Glomerular endothelial cell (primary cell): ENCODE measurements at places on chromosomes 5 and 9.

GRCh38 chr9:73081979-73082657 lies 69.5 kb upstream of the ANXA1 start:
- peak; percentile 74 for DNase-seq

GRCh38 chr9:131111186-131111853 lies 14.1 kb upstream of the NUP214 start:
- no peak for DNase-seq

DNA sequence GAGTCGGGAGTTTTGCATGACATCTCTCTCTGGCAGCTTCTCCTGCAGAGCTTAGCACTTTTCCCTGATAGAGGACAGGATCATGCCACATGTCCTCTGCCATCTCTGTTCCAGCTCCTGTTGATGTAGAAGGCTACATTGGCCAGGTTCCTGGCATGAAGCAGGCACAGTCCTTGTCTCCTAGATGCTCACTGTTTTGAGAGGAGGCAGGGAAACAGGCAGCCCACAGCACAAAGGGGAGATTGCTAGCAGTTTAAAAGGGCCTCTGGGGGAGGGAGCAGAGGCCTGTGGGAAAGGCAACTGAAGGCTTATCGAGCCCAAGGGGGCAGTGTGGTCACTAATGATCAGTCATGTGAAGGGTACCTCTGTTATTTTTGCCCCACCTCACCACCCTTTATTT lies 10.7 kb downstream of the ARHGAP26 start:
- DNase-seq = no peak

DNA sequence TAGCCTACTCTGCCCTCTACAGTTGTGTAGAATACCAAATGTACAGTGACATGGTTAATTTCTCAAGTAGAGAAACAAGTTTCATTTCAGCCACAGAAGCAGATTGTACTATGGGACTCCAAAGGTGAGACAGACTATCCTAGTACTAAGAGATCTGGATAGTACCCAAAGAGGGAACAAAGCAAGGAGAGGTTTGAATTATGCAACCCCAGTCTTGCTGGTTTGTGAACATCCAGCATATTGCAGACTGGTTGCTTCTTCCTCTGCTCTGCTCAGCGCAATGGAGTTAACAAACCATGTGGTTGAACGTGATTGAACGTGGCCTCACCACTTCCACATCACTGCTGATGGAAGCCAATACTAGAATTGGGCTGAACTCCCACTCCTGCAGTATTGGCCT lies 43.3 kb upstream of the ALDOB start:
- DNase-seq = no peak

DNA sequence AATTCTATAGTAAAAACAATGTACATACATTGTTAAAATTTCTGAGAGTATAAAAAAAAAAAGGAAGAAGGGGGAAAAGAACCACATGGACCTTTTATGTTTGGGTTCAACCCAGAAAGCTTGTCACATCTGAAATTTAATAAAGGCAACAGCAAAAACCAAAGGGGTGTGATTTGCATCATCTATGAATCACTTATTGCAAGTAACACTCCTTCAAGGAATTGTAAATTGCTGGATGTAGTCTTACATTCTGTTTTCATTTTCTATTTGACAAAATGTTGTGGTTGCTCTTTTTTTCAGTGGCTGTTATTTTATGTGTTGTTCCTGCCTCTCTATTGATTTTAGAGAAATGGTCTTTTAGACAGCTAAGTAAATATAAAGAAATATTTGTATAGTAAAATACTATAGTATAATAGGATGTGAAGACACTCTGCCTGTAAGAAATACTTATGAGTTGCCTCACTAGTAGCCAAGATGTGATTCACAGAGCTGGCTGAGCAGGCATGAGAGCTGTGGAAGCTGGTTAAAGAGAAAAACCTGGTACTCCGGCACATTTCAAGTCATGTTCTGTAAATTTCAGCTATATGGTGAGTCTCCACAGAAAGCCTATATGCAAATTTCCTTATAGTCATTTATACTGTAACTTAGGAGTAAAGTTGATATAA lies 131.1 kb upstream of the CNTLN start:
- no peak for DNase-seq

- no peak for DNase-seq
Measured at GRCh38 chr5:1216211-1216917, 8.8 kb upstream of the SLC6A18 start.

DNA sequence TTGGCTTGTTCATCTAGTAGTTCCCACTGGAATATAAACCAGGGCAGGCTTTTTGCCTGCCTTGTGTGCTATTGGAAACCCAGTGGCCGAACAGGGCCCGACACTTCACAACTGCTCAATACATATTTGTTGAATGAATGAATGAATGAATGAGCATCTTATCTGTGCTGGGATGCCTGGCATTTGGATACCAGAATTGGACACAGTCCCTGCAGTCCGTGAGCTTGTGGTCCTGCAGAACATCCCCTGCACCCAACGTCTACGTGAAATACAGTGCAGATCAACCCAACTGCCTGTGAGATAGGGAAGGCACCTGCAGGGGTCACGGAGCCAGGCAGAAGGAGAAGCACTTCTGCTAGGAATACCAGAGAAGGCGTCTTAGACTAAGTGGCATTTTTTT lies 30.0 kb upstream of the COL15A1 start:
- no peak for DNase-seq

GRCh38 chr9:135308821-135309762 lies 170.5 kb upstream of the PPP1R26 start:
- no peak for DNase-seq

- peak; percentile 25 for DNase-seq
Measured at GRCh38 chr5:18281947-18282581, 647.8 kb downstream of the TAF11L14 start.

DNA sequence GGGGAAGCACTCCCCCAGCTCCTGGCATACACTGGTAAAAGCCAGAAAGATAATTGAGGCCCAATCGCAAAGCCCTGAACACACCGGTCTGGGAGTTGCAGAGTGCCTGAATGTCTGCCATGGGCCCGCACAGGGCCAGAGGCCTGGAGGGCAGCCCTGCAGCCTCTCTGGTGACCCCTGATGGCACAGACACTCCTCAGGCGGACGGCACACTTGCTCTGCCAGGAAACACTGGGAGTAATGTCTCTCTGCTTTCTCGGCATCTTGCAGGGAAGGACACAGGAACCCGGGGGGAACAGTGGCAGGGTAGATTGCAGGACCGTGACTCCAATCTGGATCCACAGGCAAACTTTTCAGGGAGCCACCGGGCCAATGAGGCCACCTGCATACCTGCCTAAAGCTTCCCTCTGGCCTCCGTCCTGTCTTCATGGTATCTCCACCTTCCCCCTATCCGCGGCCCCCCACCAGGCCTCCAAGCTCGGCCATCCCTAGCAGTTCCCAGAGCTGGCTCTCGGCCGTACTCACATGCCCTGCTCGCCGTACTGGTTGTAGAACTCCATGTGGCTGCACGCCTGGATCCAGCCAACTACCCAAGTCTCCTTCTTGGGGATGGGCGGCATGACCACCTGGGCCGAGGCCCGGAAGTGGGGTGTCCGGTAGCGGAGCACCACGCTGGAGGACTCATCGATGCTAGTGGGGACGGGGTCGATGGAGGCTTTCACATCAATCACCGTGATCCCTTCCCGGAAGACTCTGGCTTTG lies 797 bp downstream of the FAM78A start:
- DNase-seq = no peak

DNA sequence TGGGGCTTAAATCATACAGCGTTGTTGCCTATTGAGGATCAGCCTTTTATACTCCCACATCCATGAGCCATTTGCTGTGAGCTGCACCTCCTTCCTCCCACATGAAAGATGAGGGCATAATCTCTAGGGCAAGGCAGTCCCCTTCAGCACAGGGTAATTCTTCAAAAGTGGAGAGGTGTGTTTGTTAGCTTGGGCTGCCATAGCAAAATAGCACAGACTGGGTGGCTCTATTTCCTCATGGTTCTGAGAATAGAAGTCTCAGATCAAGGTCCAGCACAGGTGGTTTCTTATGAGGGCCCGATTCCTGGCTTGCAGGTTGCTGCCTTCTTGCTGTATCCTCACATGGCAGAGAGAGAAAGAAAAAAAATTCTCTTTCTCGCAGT lies 121.8 kb upstream of the SLC12A2 start:
- no peak for DNase-seq

DNA sequence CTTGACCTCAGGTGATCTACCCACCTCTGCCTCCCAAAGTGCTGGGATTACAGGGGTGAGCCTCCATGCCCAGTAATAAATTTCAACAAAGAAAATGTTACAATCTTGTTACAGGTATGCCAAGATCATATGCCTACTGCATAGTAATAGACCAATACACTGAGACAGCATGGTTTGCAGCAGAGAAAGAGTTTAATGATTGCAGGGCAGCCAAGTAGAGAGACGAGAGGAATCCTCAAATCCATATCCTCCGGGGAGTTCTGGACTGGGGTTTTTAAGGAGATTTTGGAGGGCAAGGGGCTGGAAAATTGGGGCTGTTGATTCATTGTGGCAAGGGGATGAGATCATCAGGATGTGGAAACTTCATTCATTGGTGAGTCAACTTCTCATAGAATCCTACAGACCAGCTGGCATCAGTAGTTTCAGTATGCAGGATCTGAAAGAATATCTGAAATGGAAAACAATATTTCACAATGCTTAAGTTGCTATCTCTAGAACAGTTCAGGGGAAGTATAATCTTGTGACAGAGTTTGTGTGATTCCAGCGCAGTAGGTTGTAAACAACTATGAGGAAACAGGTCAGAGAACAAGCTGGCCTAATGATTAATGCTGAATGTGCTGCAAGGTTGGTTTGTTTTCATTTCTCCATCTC lies 14.8 kb upstream of the TUT7 start:
- DNase-seq = no peak

DNA sequence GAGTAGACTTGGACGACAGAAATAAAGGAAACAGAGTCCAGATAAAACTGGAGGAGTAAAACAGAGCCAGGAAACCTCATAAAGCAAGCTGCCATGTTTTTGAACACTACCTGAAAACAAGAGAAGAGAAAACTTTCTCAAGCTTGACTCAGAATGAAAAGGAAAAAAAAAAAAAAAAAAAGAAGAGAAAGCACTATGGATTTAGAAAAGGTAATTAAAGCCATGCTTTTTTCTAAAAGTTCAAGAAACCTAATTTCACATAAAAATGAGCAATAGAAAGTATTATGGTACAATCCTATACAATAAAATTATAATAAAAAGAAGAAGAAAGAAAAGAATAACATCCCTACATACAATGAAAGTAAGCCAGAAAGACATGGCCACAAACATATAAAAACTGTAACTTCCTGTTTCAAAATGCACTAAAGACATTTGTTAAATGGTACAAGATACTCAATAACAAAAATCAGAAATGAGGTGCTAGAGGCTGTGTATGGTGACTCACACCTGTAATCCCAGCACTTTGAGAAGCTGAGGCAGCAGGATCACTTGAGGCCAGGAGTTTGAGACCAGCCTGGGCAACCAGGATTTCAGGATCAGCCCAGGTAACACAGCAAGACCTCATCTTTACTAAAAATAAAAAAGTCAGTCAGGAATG lies 129.5 kb downstream of the SIL1 start:
- DNase-seq = no peak

GRCh38 chr5:138974227-138975063 lies 99.3 kb upstream of the LRRTM2 start:
- DNase-seq = peak; percentile 86

DNA sequence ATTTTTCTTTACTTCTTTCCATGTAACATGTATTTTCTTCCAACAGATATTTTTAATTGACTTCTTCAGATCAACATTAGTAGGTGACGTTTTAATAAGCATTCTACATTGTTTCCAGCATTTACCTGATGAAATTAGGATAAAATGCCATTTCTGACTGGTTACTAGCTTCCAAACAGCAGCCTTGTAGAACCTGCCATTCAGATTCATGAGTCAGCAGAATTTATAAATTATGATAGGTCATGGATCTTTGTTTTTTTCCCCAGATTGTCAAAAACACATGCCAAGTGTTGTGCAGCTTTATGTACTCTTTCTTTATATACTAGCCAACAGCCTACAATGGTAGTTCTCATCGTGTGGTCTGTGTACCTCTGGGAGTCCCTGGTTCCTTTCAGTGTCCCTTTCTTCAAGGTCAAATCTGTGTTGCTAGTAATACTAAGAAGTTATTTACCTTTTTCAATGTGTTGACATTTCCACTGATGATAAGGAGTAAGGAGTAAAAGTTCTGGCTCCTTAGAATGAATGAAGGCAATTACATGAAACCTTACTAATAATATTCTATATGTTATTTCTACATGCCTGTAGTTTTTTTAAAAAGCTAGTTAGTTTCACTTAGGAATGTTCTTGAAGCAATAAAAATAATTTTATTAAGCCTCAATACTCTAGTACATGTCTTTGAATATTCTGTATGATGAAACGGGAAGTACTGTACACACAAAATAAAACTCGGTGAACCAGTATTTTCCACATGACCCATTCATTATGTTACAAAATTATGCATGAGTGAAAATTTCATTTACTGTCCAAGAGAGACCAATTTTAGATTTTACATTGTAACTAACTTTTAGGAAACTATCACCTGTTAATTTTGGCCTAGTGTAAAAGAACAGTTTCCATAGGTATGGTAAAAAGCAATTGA lies 135.8 kb downstream of the ZCCHC7 start:
- no peak for DNase-seq

DNA sequence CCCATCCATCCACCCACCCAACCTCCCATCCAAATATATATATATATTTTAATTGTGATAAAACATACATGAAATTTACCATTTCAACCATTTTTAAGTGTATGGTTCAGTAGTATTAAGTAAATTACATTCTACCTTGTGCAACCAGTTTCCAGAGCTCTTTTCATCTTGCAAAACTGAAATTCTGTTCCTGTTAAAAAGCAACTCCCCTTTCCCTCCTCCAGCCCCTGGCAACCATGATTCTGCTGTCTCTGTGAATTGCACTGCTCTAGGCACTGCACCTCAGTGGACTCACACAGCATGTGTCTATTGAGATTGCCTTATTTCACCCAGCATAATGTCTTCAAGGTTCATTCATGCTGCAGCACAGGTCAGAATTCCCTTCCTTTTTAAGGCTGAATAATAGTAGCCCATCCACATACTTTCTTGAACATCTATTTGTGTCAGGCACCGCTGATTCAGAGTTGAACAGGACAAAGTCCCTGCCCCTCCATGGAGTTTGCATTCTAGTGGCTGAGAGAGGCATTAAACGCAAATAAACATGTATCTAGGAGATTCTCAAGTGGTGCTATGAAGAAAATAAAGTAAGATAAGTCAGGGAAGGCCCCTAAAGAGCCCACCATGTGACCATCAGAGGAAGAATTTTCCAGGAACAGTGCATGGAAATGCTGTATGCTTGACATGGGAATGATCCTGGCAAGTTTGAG lies 24.0 kb downstream of the CSF1R start:
- no peak for DNase-seq

GRCh38 chr9:77488439-77489126 lies 159.5 kb downstream of the GNA14 start:
- DNase-seq = no peak

DNA sequence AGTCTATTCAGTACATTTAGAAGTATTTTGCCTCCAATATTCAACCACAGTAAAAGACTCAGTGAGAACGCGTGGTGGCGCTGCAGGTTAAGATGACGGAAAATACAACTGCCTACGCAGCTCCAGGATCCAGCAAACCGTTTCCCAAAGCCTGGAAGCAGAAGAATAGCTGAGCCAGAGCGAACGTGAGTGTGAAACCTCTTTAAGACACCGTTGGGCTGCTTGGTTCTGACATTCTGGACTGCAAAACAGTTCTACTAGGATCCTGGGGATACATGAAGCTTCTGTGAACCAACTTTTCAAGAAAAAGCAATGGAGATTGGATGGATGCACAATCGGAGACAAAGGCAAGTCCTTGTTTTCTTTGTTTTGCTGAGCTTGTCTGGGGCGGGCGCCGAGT lies at the start of gene PCDHB16:
PCDHB16 (plus strand) TSS at position 140 of the 400 bp plus-strand sequence; CDS start at position 313, 173 bp downstream.
- no peak for DNase-seq
